AG09309 (cell line): ENCODE measurements at places on chromosomes 6 and 20.

DNA sequence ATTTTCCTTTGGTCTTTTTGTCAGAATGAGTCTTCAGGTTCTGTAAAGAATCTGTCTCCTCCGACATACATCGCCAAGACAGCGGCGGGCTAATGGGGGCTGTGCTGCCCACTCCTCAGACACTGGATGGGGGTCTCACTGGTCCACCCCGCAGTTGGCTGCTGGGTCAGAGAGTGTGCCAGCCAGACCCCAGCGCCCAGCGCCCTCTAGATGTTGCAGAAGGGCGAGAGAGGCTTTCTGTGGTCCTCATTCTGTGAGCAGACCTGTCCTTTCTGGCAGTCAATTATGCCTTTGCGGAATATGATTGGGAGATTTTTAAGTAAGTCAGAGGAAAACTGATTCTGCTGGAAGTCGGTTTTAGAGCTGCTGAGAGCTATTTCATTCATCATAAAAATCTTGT lies 7.8 kb upstream of the CCR6 start:
- DNase-seq, result no peak

DNA sequence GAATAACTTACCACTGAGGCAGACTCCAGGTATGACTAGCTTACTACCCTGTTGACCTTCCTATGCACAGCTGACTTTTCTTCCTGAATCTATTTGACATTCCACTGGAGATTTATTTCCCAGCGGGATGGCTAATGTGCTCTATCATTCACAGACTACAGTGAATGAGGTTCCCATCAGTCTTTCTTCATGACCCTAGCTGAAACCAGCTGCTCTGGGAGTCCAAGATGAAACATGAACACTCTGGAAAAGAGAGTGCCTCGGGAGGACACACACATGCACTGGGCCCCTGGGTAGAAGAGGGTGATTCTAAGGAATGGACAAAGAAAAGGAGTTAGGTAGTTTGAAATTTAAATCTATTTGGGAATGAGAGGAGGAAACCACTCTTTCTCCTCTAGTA lies 82.6 kb upstream of the DST start:
- DNase-seq, result no peak

DNA sequence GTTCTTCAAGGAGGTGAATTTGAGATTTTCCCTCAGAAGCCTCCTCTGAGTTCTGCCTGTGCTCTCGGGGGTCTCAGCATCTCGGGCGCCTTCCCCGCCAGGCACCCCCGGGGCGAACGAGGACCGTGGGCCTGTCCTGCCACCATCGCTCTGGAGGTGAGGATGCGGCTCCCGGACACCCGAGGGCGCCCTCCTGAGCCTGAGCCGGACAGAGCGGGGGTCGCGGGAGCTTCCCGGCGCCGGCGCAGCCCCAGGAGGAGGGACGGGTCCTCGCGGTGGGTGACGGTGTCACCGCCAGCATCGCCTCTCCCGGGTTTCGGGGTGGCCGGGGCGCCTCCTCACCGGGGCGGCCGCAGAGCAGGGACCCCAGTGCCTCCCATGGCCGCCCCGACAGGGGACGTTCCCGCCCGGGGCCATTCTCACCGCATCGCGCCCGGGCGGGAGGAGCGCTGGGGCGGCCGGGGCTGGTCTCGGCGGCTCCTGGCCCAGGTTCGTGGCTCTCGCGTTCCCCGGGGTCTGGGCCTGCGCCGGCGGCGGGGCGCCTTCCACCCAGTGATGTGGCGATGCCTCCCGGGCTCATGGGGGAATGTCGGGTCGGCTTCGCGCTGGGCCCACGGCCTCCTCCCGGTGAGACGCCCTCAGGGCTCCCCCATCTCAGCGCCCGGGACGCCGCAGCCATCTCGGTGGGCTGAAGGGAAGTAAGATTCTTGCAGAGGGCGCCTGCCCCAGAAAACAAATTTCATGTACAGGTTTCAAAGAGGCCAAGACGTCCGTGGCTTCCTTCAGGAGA lies 210.5 kb downstream of the ERMARD start:
- no peak for DNase-seq

DNA sequence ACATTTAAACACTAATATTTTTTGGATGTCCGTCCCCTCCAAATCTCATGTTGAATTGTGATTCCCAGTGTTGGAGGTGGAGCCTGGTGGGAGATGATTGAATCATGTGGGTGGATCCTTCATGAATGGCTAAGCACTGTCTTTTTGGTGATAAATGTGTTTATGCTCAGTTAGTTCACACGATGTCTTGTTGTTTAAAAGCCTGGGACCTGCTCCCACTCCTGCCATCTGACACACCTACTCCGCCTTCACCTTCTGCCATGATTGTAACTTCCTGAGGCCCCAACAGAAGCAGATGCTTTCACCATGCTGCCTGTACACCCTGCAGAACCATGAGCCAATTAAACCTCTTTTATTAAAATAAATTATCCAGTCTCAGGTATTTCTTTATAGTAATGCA lies 114.7 kb downstream of the TNFAIP3 start:
- no peak for DNase-seq

- DNase-seq, result no peak
These were observed 97.9 kb downstream of the SOD2 start for GRCh38 chr6:159595173-159595572.

DNA sequence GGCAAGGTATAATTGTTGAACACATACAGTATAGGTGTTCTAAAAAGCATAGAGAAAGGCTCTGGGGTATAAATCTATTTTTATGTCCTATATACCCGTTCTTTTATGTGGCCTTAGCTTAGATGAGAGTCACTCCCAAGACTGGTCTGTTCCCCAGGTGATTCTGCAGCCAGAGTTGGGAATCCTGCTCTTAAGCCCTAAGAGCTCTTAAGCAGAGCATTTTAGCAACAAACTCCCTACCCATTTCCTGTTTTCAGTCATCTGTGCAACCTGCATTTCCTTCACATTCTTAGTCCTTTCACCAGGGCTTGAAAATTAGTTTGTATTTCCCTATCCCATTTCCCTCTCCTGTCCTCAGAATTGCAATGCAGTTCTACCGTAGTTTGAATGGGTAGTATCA lies 166.1 kb downstream of the HS3ST5 start:
- DNase-seq, result no peak

- no peak for DNase-seq
These were observed 57.2 kb downstream of the ERMARD start for GRCh38 chr6:169808608-169808967.

GRCh38 chr20:32672394-32672981 lies 1.3 kb downstream of the C20orf203 start:
- no peak for DNase-seq

DNA sequence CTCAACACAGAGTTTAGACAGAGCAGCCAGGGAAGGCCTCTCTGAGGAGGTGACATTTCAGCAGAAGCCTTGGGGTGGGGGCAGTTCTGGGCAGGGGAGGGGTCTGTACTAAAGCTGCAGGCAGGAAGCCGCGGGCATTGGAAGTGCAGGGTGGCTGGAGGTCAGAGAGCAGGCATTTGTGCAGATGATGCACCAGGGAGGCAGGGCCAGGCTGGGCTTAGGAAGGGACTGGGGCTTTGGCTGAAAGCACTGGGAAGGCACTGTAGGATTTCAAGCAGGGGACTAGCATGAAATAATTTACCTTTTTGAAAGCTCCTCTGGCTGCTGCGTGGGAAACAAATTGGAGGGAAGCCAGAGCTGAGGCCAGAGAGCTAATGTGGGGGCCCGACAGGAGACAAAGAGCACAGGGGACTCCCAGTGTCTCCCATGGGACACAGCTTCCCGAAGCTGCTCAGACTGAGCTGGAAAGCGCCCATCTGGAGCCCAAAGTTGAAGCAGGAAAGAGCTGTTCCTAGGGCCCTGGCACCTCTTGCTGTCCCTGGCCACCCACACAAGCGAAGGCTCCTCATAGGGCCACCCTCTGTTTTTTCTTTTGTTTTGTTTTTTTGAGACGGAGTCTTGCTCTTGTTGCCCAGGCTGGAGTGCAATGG lies 19.3 kb downstream of the ADA start:
- no peak for DNase-seq

DNA sequence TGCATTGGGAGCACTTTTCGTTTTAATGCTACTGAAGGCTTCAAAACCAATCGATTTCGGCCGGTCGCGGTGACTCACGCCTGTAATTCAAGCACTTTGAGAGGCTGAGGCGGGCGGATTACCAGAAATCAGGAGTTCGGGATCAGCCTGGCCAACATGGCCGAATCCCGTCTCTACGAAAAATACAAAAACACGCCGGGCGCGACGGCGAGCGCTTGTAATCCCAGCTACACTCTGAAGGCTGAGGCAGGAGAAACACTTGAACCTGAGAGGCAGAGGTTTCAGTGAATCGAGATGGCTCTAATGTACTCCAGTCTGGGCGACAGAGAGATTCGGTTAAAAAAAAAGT lies 58.4 kb downstream of the TRIM38 start:
- DNase-seq, result no peak

GRCh38 chr20:22728146-22728745 lies 143.9 kb upstream of the FOXA2 start:
- no peak for DNase-seq

GRCh38 chr6:168001029-168001332 lies 3.5 kb downstream of the KIF25 start:
- DNase-seq, result no peak

DNA sequence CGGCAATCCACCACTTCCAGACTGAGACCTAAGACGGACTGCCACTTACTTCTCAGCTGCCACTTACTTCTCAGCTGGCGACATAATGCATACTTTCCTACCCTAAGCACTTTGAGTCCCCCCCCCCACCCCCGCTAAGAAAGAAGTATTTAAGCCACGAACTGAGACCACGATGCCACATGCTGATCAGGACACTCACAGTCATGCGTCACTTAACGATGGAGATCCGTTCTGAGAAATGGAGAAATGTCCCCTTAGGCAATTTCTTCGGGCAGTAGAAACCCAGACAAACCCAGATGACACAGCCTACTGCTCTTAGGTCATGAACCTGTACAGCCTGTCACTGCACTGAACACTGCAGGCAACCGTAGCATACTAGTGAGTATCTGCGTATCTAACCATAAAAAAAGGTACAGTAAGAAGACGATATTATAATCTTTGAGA lies 690 bp downstream of the IFNGR1 start:
- DNase-seq, result no peak
